ENCODE measurements at places on chromosomes 1 and 21.

GRCh38 chr1:154115180-154115579 is 39.7 kb downstream of the NUP210L start:
- no peak for DNase-seq

- DNase-seq = no peak
Measured at GRCh38 chr1:117089996-117090395, 29.9 kb downstream of the TTF2 start.

GRCh38 chr1:156342166-156342955 is 4.0 kb downstream of the TSACC start:
- DNase-seq = no peak

- DNase-seq = no peak
Measured at GRCh38 chr1:25037174-25038074, 107.3 kb upstream of the RUNX3 start.

Data from posterior cingulate gyrus (tissue), 11 donors.